ENCODE measurements at places on chromosomes 3 and 15.

DNA sequence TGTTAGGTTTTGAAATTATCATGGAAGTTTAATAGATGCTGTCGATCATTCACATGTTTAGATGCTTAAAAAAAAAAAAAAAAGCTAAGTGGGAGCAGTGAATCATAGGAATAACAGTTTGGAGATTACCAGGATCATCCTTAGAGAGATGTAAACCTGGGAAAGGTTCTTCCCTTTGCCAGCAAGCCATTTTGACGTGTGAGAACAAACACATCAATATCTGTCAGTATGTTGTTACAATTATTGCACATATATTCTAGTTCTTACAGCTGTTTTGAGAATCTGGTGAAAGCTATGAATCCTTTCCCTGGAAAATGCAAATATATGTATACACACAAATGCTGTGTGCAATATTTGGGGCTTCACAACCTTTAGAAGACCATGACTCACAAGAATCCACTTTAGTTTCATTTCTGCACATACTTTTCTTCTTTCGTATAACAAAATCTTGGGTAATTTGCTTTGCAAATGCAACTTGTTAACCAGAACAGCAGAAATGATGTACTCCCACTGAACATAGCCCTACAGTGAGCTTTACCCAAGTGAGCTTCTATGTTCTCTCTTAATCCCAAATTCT, 12.0 kb downstream of the NFKBIZ start:
- DNase-seq = no peak

DNA sequence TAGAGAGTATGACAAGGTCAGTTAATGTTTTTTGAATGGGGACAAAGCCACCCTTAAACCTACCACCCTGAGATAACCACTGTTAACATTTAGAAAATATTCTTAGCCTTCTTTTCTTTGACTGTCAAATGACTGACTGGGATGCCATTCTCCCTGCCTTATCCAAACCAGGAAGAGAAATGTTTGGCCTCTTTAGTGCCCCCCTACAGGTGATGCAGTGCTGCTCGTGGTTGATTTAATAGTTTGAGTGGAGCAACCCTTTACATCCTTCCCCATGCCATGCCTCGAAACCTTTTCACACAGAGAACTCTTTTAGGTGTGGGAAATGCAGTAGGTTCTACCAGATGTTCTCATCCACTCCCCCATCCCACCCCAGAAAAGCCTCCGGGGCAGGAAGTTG, 38.7 kb upstream of the UMPS start:
- no peak for DNase-seq

DNA sequence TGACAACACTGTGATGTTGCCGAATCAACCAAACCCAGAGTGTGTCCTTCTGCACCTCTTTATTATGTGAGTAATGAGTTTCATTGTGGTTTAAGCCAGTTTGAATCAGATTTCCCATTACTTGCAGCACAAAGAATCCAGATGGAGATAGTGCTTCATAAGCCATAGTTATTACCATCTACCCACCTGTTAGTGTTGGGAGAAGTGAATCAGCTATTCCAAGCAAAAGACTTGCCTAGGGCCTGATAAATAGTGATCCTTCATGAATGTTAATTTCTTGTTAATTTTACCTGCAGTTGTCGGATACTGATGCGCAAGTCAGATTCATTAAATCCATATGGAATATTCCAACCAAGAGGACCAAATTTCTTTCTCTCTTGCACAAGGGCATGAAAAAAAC, 21.7 kb upstream of the ASB14 start:
- DNase-seq = no peak

DNA sequence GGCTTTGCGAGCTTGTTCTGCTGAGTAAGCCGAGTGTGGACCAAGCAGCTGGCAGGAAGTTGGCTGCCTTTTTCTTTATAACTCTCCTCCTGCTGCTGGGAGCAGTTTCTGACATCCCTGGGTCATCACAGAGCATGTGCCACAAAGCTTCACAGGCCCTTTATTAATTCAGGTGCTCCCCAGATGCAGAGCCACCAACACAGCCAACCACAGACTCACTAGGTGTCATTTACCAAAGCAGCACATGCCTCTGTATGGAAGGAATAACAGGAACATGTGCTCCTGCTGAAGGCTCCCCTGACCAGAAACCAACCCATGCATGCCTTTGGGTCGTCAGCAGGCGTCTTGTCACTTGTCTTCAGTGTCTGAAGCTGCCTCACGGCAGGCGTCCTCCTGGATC, 152.5 kb downstream of the ADAMTS17 start:
- DNase-seq = no peak

GRCh38 chr3:172029425-172030098, 9.8 kb upstream of the FNDC3B start:
- DNase-seq = no peak
